ENCODE measurements at places on chromosomes 12 and 14.

DNA sequence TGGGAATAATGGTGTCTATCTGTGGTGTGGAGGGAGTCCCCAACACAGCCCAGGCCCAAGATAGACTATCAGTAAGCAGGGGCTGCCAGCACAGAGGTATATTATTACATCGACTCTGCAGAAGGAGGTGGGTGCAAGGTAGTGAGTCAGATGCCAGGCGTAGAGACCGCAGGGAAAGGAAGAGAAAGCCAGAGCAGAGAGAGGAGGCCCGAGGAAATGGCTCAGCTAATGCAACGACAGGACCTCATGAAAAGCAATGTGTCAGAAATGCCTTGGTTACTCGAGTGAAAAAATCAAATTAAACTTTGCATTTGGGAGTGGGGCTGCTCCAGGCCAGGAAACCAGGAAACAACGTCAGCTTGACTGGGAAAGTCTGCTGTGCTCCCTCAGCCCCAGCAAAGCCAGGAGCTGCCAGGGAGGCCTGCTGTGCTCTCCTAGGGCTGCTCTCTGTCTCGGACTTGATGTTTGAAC is 173.2 kb downstream of the SUDS3 start:
- no peak for DNase-seq

- DNase-seq: peak; percentile 19
Observed at GRCh38 chr12:104505095-104505818, 48.5 kb downstream of the CHST11 start.

GRCh38 chr12:109284392-109284791 is 24.7 kb downstream of the FOXN4 start:
- DNase-seq: no peak

GRCh38 chr14:102665621-102666020 is 73.2 kb downstream of the RCOR1 start:
- DNase-seq: no peak

GRCh38 chr12:6052206-6052939 is 72.1 kb downstream of the VWF start:
- no peak for DNase-seq

- no peak for DNase-seq
Observed at GRCh38 chr12:78881685-78882084, 17.1 kb downstream of the SYT1 start.

- DNase-seq: no peak
Observed at GRCh38 chr14:50631408-50631821, 36.7 kb downstream of the SAV1 start.

GRCh38 chr12:95848575-95849388 is 10.0 kb upstream of the SNRPF start:
- no peak for DNase-seq

DNA sequence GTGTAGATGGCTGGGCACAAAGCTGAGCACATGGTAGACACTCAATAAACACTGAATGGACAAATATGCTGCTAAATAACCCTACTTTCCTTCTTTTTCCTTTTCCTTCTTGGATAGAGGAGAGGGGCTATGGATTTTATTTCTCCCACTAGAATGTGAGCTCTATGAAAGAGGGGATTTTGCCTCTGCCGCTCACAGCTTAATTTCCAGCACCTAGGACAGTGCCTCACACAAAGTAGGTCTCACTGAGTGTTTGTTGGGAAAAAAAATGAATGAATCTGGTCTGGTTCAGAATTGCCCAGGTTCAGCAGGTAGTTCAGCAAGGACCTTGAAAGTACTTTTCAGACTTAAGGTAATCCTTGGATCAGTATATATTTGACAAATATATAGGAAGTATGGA is 65.5 kb downstream of the WSCD2 start:
- no peak for DNase-seq

DNA sequence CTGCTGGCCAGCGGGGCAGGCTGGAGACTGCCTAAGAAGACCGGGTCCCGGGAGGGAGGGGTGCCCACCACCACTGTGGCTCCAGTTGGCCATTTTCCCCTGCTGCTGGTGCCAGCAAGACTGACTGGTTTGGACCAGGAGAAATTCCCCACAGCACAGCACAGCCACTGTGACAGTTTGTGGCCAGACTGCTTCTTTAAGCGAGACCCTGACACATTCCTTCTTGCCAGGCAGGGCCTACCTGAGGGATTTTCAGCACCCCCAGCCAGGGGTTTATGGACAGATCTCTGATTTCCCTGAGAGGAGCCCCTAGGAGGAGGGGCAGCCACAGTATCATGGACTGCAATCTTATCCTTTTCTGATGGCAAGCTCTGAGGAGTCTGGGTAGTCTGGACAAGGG is 15.5 kb downstream of the GLIPR1L1 start:
- DNase-seq: no peak

DNA sequence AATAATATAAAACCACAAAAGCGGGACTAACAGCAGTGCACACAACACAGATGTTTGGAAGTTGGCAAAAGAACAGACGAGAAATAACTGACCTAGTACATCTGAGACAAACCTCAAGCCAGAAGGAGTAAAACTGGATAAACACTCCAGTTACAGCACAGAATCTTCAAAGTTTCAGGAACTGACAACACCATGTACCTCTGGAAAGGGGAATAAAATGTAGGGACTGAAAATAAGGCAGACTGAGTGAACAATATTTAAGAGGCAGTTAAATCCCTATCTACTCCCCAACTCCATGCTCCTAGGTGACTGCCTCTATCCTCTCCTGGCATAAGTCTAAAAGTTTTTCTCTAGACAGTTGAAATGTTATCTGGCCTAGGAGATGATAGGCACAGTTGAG is 57.9 kb downstream of the ZFYVE21 start:
- DNase-seq: no peak

DNA sequence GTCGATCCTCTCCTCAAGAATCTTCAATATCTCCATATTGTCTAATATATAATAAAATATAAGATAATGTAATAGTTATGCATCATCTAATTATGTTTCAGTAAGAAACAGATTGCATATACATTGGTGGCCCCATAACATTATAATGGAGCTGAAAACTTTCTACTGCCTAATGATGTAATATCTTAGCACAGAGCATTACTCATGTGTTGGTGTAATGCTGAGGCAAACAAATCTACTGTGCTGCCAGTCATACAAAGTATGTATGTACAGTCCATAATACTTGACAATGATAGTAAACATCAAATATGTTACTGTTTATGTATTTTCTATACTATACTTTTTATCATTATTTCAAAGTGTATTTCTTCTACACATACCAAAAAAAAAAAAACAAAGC is 128.7 kb downstream of the CPNE8 start:
- DNase-seq: no peak

DNA sequence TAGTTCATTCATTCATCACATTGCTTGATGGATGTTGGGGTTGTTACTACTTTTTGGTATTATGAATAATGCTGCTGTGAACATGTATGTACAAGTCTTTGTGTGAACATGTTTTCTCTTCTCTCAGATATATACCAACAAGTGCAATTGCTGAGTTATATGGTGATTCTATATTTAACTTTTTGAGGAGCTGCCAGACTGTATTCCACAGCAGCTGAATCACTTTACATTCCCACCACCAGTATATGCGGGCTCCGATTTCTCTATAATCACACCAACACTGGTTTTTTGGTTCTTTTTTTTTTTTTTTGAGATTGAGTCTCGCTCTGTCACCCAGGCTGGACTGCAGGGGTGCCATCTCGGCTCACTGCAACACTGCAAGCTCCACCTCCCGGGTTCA is 22.2 kb upstream of the PLEKHG6 start:
- DNase-seq: no peak

- DNase-seq: no peak
Observed at GRCh38 chr14:91038439-91038838, 22.0 kb downstream of the RPS6KA5 start.

GRCh38 chr14:103880348-103881267 is 33.2 kb upstream of the PPP1R13B start:
- DNase-seq: no peak

DNA sequence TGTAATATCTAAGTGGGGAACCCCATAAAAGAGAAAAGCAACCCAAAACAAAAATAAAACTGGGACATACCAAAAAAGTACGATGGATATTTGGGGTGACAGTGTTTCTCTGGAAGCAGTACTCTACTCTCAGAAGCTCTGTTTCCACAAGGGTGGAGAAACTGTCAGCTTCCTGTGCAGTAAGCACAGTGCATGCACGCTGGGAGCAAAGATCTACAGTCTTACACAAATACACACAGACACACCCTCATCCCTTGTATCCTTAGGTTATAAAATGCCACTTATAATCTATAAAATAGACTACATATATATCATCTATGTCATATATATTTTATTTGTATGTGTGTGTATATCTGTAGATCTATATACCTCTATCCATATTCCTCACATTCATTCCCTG is 225.8 kb upstream of the SOX5 start:
- no peak for DNase-seq

DNA sequence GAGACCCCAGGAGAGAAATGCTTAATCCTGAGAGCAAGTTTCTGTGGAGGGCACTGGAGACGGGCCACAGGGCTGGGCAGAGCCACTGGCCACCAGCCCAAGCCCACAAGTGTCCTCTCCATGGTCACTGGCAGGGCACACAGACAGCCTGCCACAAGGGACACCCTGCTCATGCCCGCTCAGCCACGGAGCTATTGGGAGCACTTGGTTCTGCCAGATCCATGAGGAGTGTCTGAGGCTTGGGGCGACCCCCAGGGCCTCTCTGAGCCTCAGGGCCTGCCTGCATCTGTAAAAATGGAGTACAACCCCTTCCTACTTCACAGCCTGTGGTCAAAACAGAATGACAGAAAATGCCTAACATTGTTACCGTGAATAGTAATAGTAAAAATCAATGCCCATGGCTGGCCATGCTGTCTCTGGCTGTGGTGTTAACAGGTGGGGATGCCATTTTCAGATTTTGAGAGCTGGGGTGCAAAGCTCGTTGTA is 3.2 kb downstream of the PGF start:
- no peak for DNase-seq

- no peak for DNase-seq
Observed at GRCh38 chr14:62185078-62185477, 422.9 kb downstream of the SNAPC1 start.

GRCh38 chr14:24364841-24365240 is 3.1 kb upstream of the NFATC4 start:
- DNase-seq: no peak

GRCh38 chr14:47195582-47195981 is 479.8 kb downstream of the MDGA2 start:
- DNase-seq: no peak

GRCh38 chr12:54750-55535 is 11.6 kb upstream of the IQSEC3 start:
- no peak for DNase-seq

DNA sequence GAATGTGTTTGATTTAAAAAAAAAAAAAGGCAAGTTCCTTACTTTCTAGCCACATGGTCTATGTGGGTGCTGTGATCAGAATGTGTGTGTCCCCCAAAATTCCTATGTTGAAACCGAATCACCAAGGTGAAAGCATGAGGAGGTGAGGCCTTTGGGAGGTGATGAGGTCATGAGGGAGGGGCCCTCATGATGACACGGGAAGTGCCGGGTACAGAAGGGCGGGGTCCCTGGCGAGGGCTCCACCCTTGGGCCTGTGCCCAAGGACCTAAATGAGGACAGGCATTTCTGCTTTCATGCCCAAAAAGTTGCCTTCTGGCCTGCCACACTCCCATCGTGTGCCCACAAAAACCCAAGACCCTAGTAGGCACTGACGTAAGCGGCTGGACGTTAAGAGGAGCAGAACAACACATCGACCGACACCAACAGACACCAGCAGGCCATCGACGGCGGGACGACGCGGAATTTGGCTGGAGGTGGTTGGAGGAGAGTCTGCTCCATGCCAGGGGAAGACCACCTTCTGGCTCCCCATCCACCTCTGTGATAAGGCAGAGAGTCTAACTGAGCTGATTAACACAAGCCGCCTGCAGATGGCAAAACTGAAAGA is 211.8 kb downstream of the FOXN3 start:
- DNase-seq: no peak

- no peak for DNase-seq
Observed at GRCh38 chr14:89619596-89619995, 202.6 kb upstream of the FOXN3 start.

DNA sequence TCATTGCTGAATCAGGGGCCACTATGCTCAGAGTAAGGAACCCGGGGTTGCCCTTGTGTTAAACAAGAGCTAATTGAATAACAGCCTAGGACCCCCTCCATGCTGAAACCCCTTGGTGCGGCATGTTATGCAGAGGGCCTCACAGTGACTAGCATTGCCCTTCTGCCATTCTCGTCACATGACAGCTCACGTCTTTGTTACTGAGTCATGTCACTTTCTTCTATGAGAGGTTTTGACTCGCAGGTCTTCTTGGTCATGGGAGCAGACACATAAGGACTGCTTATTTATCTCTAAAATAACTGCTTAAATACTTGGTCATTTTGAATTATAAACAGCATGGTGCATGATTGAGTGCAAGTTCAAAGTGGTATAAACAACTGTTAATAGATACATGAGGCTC is 24.9 kb downstream of the TCTN1 start:
- no peak for DNase-seq

DNA sequence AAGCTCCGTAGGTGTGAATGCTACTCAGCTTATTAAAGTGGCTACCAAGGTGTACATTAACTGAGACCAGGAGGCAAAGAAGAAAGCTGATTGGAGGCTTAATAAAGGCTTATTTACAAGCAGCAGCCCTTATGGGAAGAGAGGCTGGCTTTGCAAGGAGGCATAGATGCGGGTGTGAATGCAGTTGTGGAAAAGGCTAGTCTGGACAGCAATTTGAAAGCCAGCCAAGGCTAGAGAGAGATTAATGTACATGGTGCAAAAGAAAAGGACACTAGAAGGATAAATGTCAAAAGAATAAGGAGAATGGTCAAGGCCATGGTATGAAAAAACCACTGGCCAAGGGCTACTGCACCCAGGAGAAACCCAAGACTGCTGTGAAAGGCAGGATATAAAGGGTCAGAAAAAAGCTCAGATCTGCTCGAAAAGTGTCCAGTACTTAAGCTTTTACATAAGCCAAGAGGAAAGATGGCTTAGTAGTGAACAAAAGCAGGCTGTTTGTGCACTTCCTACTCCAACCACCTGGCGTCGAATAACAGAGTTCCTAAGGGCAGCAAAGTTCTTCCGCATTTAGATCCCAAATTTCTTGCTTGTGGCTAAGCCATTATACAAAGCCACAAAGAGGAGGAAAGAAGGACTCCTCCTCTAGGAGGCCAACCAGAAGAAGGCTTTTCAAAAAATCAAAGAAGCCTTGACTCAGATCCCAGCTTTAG is 24.0 kb downstream of the KLRK1 start:
- no peak for DNase-seq

GRCh38 chr12:86713121-86713520 is 456.9 kb upstream of the MGAT4C start:
- DNase-seq: no peak

DNA sequence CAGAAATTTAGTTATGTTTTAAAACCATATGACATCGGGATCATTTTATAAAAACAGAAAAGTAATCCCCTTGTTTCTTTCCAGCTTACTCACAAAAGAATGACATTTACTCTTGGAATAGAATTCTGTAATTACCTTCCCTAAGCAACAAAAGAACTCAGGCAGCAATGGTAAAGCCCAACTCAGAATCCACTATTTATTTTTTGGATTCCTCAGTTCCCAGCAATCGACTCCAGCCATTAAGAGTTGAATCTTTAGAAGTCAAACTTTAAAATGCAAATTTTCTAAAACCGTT is 65.9 kb downstream of the FOXN3 start:
- DNase-seq: no peak
